Sigmoid colon (tissue), 7 donors: ENCODE measurements at places on chromosomes 11 and 22. TPM values are rescaled to one million over a fixed set of nuclear protein-coding genes. Genes with fewer than 3 reads are reported as not detected.

Gene GNG3
- total RNA-seq: 1.4 TPM

Gene SCGB1D2
- not detected for total RNA-seq

Gene MS4A7
- total RNA-seq: 37.5 TPM

Gene ROBO4
- 9.1 TPM for total RNA-seq

Gene RPS3
- total RNA-seq: 1,562 TPM

Gene HTR3A
- total RNA-seq: 1.1 TPM

Gene KBTBD3
- total RNA-seq: 10.3 TPM

Gene SNX19
- 72.1 TPM for total RNA-seq

Gene C11orf86
- total RNA-seq: not detected

Gene LBHD1
- total RNA-seq: 3.9 TPM

Gene OR4C16
- total RNA-seq: not detected

Gene THOC5
- 72.2 TPM for total RNA-seq

Gene SCUBE1
- 0.55 TPM for total RNA-seq

Gene OR8A1
- total RNA-seq: not detected

Gene GRAP2
- 0.49 TPM for total RNA-seq

Gene CEND1
- 1.8 TPM for total RNA-seq

Gene KIF18A
- total RNA-seq: 0.28 TPM

Gene MTNR1B
- total RNA-seq: not detected

Gene SNX32
- 1.2 TPM for total RNA-seq

Gene TYMP
- total RNA-seq: 20.0 TPM

Gene MPZL2
- total RNA-seq: 7.7 TPM

Gene SSRP1
- total RNA-seq: 61.1 TPM

Gene A4GALT
- total RNA-seq: 26.8 TPM

Gene BRSK2
- 1.9 TPM for total RNA-seq

Gene POLA2
- total RNA-seq: 3.6 TPM

Gene OR10G8
- not detected for total RNA-seq
